ENCODE measurements at places on chromosomes 3 and 15. TPM values are rescaled to one million over a fixed set of nuclear protein-coding genes. Genes with fewer than 3 reads are reported as not detected.

Gene ZIC1
- 1.4 TPM for total RNA-seq

Gene CCR5
- total RNA-seq: not detected

Gene SKIC8
- total RNA-seq: 55.5 TPM

DNA sequence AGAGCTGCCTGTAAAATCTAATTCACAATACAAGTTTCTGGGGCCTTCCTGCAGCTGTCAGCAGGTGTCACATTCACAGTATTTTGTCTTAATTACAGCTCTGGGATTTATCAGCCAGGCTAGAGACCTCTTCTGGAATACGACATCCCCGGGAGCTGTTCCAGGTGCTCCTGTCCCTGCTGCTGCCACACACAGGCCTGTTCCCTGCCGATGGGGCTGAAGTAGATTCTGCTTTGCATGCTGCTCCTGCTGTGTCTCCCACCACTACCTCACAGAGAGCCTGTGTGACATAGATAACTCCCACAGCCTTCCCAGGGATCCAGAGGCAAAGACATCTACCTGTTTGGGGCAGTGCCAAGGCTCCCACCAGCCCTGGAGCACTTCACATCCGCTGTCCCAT, 20.4 kb downstream of the COLQ start:
- DNase-seq: no peak
- H3K4me3 ChIP-seq: no peak overlapping the region
- H3K36me3 ChIP-seq: no peaks in the 10 kb centered on the region
- no peak overlapping the region for H3K27ac ChIP-seq

GRCh38 chr15:35627696-35628095, 81.7 kb upstream of the DPH6 start:
- no peak for DNase-seq
- no peaks in the 10 kb centered on the region for H3K36me3 ChIP-seq
- H3K27me3 ChIP-seq: no peaks in the 10 kb centered on the region
